ENCODE measurements at places on chromosomes 2 and 18.
A peak's percentile ranks its signal among the peaks of the same experiment; 100 is the strongest.

GRCh38 chr2:86304416-86304815 lies 33.0 kb downstream of the REEP1 start:
- no peak for DNase-seq

DNA sequence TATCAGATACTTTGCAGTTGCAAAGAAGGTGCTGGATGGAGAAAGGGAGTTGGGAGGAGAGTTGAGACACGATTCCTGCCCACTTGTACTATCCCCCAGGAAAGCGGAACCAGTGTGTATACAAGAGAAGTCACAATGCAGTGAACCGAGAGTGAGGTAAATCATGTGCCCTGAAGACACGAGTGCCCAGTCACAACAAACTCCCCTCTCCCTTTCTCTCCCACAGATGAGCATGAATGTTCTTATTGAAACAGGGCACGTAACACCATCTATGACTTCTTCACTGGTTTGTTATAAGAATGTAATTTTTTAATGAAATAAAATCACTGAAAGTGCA lies 155.7 kb downstream of the IRS1 start:
- no peak for DNase-seq

DNA sequence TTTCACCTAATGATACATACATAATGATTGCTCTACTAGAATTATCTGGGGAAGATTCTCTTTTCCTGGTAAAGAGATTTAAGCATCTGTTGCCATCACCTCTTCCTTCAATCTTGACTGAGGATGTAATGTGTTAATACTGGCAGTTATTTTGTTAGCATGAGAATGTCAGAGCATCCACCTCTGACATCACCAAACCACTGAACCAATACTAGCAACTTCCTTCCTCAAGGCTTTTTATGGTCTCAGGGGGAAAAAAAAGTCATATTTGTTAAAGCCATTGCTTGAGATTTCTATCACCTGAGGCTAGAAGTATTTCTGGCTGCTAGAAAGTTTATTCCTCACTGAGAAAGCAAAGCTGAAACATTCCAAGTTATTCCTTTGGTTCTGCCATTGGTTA lies 48.5 kb downstream of the DSEL start:
- DNase-seq = no peak

DNA sequence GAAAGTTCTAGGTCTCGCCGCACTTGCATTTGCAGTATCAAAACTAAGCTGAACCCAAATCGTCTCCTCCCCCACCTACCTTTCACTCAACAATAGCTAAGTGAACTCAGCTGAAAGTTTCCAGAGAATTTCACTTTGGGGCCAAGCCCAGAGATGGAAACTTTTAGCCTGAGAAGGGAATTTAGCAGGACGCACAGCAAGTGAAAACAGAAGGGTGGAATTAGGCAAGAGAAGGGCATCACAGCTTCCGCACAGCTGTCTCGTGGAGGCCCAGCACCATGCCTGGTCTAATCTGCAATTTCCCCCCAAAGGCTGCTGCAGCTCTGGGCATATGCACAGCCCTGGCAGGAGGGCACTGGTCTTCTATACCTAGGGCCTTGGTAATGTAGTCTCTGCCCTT lies 262.0 kb downstream of the TNS1 start:
- DNase-seq = peak; percentile 21

DNA sequence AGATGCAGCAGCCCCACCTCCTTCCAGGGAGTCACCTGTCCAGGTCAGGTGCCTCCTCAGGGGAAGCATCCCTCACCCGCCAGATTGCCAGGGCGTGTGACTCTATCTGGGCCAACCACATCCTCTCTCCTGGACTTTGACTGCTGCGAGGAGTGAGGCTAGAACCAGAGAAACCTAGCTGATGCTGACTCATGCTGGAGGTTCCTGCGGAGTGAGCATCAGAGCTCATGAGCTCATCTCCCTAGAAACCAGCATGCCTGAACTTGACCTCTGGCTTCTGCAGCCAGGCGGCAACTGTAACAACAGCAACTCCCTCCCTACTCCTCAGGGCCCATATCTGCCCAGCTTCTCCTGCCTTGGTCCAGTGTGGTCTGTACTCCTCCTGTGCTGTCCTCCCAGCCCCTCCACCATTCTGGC lies 28.3 kb upstream of the NT5DC4 start:
- peak; percentile 93 for DNase-seq

DNA sequence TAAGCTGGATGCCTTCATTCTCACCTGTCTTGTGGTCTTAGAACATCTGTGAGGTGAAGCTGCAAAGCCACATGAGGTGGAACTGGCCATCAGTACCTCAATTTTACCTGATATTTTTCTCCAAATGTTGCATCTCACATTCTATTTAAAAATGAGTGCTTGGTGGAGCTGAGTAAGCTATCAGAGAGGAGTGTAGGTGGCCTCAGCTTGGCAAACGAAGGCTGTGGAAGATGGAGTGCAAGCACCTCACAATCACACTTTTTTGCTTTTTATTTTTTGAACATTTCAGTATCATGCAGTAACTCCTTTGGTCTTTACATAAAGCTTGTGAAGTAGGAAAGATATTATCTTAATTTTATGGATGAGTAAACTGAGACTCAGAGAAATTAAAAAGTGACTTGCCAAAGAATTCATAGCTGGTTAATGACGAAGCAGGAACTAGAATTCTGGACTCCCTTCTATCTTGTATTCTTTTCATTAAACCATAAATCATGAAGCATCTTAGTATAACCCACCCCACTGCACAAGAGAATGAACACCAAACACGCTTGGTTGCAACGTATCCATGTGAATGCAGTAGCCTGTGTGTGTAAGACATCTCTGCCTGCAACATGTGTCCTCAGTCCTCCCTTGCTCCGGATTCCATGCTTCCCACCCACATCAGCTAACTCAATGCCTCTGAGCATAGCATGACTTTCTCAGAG lies 27.2 kb downstream of the C2orf49 start:
- no peak for DNase-seq

DNA sequence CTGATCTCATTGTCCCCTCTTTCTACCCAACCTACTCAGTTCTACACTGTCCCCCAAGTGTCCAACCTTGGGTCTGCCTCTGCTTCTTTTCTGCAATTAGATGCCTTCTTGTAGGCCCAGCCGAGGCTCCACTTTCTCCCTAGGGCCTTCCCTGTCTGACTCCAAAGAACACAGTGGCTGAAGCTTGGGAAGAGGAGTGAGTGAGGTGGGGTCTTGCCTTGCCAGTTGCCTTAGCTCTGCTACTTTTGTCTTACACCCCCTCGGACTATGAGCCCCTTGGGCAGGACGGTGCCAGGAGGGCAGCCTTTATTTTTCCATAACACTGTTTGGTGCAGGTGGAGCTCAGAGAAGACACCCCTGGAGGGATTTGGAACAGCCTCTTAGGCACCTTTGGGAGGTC lies 345.1 kb downstream of the CYP26B1 start:
- DNase-seq = no peak

DNA sequence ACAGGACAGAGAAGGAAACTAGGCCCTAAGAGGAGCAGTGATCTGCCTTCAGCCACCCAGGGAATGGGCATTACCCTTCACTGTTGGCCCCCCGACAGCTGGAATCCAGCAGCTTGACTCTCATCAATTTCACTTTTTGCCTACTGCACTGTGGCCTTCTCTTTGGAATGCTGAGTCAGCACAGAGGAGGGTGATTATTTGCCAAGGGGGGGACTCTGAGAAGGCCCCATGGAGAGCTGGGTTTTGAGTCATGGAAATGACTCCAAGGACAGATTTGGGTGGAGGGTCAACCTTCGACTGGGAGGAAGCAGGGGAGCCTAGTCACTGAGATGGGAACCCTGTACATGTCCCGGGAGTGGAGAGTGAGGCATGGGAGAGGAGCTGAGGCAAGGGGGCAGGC lies 38.1 kb upstream of the NTSR2 start:
- peak; percentile 56 for DNase-seq

GRCh38 chr2:139386401-139386800 lies 606.2 kb upstream of the NXPH2 start:
- DNase-seq = no peak

DNA sequence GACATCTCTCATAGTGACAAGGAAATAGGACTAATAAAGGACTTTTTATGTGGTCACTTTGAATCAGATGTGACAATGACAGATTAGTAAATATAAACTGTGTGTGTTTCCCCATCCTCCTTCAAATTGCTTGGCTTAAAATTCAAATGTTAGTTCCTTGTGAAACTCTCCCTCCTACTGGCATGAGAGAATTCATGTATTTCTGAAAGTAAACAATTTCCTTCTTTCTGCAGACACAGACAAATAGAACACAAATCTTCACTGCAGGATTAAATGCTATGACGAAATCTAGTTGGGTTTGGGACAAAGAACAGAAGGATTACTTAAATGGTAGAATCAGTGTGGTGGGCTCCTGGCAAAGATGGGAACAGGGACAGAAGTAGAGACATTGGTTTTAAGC lies 328.7 kb upstream of the FAM98A start:
- no peak for DNase-seq
